ENCODE measurements at places on chromosomes 3 and 15.

GRCh38 chr3:115876876-115877614 lies 253.7 kb downstream of the GAP43 start:
- no peak for DNase-seq

GRCh38 chr15:33107950-33108349 lies 86.6 kb downstream of the FMN1 start:
- no peak for DNase-seq

DNA sequence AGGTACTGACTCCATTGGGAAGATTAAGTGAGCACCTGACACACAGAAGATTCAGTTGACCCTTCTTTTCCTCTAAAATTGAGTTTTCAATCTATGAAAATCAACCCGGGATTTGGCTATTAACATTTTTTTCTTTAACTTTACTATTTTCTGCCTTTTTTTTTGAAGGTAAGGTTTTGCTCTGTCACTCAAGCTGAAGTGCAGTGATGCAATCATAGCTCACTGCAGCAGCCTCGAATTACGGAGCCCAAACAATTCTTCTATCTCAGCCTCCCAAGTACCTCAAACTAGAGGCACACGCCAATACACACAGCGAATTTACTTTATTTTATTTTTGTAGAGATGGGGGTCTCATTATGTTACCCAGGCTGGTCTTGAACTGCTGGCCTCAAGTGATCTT lies 1029.5 kb downstream of the MCTP2 start:
- DNase-seq: no peak

GRCh38 chr3:120608506-120608905 lies 12.4 kb downstream of the NDUFB4 start:
- DNase-seq: no peak

GRCh38 chr3:167102071-167102470 lies 278.0 kb downstream of the ZBBX start:
- DNase-seq: no peak

- no peak for DNase-seq
Observed at GRCh38 chr3:2024713-2025112, 74.0 kb upstream of the CNTN4 start.

GRCh38 chr3:127777332-127777731 lies 45.0 kb downstream of the MGLL start:
- no peak for DNase-seq

- DNase-seq: no peak
Observed at GRCh38 chr3:12750223-12750622, 8.8 kb downstream of the TMEM40 start.

- DNase-seq: no peak
Observed at GRCh38 chr3:14404186-14404585, 1.8 kb downstream of the SLC6A6 start.

DNA sequence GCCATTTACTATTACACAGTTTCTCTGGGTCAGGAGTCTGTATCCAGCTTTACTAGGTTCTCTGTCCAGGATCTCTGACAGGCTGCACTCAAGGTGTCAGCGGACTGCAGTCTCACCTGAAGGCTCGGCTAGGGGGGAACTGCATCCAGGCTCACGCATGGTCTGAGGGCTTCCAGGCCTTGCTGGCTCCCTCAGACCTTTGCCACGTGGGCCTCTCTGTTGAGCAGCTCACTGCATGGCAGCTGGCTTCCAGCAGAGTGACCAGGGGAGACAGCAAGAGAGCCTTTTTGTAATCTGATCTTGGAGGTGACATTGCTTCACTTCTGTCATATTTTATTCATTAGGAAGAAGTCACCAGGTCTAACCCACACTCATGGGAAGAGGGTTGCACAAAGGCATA lies 152.3 kb downstream of the CACNA2D3 start:
- DNase-seq: no peak

DNA sequence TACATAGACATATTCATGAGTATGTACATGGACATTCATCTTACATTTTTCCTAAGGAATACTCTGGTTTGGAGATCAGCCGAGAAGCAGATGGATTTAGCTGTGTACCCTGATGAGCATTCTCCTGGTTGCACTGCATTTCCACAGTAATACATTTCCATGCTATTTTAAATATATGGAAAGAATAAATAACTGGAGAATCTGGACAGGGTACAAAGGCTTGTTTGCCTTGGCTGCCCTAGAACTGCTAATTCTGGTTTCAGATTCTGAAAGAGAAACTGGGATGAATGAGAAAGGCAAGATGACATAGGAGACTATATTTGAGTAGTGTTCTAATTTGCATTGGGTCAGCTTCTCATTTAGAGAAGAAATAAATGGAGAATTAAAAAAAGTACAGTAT lies 190.8 kb upstream of the FAM3D start:
- no peak for DNase-seq

DNA sequence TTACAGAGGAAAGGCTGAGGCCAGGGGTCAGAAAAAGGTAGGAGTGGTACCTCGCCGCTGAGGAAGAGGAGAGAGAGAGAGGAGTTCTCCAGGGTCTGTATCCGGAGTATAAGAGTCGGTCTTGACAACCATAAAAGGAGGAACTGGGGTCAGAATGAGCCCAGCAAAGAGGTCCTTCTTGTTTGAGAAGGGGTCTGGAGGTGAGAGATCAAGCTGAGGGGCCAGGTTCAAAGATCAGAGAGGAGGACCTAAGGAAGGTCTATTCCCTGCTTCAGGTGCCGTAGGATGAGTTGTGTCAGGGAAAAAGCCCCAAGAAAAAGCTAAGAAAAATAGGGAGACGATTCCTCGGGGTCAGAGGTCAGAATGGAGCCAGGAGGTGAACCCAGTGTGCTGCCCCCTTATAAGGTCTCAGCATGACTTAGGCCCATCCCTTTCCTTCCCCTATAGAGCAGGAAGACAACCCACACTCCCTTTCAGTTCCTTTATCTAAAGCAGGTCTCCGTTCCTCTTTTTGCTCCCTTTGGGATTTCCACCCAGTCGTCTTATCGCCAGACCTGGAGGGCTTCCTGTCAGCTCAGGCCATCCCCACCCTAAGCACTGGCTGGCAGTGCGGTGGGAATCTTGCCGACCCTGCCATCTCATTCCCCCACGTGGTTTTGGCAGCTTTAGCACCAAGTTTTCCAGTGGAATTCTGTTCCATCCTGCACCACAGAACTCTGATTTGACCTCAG lies 651 bp downstream of the MTMR14 start:
- DNase-seq: no peak

DNA sequence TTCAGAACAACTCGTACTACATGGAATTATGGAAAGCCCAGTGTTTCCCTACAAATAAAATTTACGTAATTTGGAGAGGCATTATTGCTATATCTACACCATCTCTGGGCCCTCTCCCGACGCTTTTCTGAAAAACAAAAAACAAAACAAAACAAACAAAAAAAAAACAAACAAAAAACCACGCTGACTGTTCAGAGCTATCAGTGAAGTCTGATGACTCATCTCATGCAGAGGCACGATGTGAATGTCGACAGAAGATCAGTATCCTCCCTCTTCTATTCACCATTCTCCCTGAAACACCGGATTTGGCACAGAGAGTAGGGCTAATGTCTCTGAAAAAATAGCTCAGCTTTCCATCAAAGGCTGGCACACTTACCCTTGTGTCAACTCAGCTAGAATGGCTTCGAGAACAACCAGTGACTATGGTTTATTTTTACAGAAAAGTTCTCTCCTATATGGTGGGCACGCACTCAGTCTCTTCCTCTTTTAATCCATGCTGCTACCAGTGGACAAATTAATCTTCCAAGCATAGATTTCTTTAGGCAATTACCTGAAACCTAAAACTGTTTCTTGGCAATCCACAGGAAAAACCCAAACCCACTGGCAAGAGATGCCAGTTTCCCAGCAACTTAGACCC lies 1.5 kb downstream of the CRBN start:
- no peak for DNase-seq

All from psoas muscle (tissue), 8 donors.